ENCODE measurements at places on chromosomes 6 and 20.
A peak's percentile ranks its signal among the peaks of the same experiment; 100 is the strongest.

DNA sequence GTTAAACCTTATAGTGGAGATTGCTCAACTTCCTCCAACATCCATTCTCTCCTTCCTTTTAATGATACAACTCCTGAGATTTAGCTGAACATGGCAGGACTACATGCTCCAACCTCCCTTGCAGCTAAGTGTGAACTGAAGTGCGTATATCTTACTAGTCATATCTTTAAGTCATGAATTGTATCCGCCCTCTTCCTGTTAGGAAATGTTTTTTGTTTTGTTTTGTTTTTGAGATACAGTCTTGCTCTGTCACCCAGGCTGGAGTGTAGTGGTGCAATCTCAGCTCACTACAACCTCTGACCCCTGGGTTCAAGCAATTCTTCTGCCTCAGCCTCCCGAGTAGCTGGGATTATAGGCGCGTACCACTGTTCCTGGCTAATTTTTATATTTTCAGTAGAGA lies 8.8 kb upstream of the OSTM1 start:
- no peak for DNase-seq

DNA sequence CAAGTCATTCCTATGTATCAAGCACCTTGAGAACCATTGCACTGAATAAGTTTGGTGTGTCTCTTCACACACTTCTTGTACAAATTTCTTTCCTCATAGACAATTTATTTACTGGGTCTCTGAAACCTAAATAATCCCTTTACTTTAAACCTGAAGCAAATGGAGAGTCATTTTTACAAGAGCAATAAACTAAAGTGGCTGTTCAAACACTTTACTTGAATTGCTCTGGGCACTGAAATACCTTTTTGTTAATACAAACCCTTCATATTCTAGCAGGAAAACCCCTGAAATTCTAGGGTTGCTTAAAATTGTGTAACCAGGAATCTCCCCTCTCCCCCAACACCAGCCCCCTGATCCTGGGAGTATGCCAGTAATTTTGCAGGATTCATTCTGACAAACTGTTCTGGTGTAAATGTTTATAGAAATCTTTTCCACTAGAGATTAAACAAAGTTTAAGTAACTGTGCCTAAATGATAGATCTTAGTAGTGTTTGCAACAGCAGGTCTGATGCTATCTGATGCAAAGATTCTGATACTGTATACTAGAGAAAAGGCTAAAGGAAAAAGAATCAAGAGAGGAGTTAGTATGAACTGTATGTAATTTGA lies 13.4 kb downstream of the RSPO3 start:
- DNase-seq: no peak

DNA sequence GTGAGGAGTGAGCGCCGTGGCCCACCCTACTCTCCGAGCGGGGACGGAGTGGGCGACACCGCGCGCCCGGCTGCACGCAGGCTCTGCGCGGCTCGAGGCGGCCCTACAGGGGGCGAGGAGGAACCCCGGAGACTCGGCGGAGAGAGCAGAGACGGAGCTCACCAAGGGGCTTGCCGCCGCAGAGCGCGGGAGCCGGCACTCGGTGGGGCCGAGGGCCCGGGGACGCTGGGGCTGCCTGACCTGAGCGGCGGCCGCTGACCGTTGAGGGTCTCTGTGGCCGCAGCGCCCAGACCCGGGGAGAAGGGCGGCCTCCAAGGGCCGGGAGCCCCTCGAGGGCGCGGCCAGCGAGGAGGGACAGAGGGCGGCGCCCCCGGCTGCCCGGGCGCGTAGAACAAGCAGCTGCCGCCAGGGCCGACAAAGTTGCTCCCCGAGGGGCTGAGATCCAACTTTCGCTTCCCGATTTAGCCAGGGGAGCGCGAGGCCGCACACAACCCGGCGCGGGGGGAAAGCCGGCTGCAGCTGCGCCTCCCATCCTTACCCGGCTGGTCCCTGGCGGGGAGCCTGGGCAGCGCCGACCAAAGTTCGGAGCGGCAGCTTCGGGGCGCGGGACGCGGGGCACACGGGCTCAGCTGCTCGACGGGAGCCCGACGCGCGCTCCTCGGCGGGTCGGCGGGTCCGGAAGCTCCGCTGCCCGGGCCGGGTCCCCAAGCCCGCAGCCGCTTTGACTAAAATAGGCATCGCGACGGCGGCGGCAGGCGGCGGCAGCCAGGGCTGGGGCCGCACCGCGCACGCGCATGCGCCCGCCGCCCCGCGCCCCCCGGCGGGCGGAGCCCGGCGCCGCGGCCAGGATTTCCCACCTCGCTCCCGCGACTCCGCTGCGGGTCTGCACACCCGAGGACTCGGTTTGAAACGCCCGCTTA lies 43.1 kb downstream of the POPDC3 start:
- DNase-seq: no peak

DNA sequence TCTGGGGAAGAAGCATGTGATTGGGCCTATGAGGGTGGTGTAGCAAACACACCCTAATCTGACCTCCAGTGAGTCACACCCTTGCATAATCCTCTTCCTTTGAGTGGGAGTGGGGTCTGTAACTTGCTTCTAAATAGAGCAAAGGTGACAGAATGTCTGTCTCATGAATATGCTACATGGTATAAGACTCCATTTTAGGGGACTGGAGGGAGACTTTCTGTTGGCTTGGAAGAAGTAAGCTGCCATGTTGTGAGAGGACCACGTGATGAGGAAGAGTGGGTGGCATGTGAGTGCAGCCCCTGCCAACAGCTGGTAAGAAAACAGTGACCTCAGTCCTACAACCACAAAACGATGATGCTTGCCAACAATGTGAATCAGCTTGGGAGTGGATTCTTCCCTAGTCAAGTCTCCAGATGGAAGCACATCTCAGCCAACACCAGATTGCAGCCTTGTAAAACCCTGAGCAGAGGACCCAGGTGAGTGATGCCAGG lies 3.7 kb downstream of the AK9 start:
- peak; percentile 62 for DNase-seq

- DNase-seq: no peak
These were observed 98.6 kb upstream of the NEDD9 start for GRCh38 chr6:11331111-11331510.
